ENCODE measurements at places on chromosomes 16 and 17.

DNA sequence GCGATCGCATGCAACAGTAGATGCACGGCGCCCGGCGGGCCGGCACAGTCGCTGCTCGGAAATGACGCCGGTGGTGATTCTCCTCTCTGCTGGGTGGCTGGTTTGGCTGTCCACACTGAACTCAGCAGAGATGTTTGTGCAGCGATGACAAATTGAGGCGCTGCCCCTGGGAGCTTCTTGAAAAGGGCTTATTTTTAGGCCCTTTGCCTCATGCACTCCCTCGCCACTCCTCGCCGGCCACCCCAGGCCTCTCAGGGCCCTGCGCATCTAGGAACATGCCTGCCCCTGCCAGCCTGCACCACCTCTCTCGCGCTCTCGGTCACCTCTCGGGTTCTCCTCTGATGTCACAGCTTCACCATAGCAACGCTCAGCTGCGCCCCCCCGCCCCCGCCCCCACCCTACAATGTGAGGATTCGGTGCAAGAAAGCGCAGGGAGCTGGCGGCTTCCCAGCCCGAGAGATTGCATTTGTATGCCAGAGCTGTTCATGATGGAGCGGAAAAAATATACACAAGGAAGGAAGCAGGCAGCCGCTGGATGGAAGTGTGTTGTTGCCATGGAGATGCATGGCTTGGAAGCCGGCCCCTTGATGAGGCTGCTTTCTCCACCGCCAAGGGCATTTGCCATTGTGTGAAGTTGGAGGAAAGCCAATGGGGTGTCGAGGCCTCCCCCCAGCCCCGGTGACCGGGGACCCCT lies 81.3 kb upstream of the PLCG2 start:
- no peak for DNase-seq

DNA sequence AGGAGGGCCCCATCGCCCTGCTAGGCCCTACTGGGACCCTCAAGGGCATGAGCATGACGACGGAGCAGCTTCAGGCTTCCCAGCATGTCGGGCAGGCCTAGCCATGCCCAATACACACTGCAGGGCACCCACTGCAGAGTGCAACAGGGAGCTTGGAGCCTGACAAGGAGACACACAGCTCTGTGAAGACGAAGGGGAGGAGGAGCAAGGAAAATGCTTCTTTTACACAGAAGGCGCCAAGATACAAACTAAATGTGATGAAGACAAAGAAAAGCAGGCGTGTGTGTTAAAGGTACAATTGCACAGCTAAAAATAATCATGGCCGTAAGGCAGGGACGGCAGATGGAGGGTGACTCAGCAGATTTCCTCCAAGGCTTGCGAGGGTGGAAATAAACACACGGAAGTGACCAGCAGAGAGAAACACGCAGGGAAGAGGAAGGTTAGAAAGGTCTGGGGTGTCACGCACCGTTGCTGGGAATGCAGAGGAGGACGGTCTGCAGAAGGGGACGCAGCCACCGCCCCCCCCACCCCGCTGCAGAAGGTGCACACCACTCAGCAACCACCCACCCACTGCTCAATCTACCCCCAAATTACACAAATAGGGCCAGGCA lies 108.5 kb downstream of the ZNF778 start:
- DNase-seq: no peak

DNA sequence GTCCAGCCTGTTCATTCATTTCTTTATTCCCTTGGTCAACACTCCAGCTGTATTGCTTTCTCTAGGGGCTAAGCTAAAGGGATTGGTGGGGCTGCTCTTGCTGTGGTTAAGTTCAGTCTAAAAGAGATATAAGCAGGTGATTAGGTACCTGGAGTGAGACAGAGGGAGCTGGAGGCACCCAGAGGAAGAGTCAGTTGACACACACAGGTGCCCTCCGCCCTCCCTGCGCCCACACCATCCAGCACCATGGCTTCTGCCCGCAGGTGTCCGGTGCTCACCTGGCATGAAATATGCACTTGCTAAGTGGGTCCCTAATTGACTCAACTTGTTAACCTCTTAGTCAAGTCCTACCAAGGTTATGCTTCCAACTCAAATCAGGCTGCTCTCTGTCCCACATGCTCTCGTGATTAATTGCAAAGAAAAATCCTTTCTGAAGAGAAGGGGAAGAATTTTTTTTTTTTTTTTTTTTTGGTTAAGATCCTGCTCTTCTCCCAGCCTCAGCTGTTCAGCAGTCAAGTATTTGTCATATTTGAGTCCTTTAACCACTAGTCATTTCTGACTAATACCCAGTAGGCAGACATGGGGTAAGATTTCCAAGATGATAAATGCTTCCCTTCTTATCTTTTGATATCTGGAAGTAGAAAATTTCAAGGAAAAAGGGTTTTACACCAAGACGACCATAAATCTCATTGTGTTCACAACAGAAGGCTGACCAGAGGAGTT lies 199.8 kb upstream of the WSCD1 start:
- DNase-seq: peak; percentile 79

DNA sequence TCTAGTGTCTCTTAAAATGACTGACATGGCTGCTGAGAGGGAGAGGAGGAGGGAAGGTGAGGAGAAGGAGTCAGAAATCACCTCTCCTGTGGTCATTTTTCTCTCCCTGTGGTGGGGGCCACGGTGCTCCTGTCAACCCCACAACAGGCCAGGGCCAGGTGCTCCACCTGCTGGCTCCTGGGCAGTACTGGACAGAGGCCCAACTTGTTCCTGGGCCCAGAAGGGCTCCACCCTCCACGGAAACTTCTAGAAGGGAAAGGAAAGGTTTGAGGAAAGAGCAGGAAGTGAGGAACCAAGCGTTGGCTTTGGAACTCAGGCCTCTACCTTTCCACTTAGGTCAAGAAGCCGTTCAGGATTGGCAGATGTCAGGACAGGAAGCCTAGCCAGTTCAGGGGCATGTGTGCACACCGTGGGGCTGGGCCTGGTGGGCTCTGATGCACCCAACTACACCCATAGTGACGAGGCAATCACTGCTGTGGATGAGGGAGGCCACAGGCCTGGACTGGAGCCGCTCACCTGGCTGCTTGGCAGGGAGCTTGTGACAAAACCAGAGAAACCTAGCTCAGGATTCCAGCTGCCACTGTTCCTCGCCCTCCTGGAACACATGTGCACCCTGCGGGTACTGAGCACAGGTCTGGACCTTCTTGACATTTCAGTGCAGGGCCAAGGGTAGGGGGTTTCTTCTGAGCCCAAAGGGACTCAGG lies 36.1 kb downstream of the WNT3 start:
- no peak for DNase-seq

GRCh38 chr17:63701456-63701820 lies 1.5 kb upstream of the LIMD2 start:
- no peak for DNase-seq

- no peak for DNase-seq
Measured at GRCh38 chr17:51951741-51952140, 206.8 kb downstream of the CA10 start.

- DNase-seq: no peak
Measured at GRCh38 chr16:31216422-31217135, at the start of gene PYDC1. Gene PYDC1 (minus strand): TSS chr16:31217135. CDS start chr16:31217028, 107 bp downstream.

DNA sequence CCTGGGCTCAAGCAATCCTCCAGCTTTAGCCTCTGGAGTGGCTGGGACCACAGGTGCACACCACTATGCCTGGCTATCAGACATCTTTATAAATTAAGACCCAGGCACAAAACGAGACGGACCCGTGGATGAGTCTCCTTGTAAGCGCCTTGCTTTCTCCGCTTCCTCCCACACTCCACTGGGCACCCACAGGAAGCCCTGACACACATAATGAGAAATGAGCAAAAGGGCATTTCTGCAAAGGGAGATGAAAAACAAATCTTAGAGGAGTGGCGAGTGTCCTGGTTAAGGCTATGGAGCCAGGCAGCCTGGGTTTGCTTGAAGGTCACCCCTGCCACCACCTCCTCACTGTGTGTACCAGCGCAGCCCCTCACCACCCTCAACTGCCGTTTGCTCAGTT lies 56.3 kb downstream of the XYLT1 start:
- no peak for DNase-seq

DNA sequence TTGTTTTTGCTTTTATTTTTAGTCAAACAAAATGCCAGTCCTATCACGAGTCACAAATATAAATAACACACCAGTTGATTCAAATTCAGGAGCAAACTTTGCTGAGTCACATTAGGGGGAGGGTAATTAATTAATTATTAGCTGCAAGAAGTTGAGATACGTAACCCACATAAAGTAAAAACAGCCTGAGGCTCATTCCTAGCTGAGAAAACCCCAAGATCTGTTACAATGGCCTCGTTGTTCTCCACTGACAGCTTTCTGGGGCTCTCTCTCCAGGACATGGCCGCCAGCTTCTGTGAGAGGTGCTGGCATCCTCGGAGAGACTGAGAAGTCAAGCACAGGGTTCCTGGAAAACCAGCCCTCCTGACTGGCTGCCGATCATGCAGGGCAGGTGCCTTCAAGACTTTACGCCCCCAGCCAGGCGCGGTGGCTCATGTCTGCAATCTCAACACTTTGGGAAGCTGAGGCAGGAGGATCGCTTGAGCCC lies 11.1 kb downstream of the RAB40B start:
- no peak for DNase-seq

GRCh38 chr16:78705694-78706093 lies 606.2 kb downstream of the WWOX start:
- DNase-seq: no peak

DNA sequence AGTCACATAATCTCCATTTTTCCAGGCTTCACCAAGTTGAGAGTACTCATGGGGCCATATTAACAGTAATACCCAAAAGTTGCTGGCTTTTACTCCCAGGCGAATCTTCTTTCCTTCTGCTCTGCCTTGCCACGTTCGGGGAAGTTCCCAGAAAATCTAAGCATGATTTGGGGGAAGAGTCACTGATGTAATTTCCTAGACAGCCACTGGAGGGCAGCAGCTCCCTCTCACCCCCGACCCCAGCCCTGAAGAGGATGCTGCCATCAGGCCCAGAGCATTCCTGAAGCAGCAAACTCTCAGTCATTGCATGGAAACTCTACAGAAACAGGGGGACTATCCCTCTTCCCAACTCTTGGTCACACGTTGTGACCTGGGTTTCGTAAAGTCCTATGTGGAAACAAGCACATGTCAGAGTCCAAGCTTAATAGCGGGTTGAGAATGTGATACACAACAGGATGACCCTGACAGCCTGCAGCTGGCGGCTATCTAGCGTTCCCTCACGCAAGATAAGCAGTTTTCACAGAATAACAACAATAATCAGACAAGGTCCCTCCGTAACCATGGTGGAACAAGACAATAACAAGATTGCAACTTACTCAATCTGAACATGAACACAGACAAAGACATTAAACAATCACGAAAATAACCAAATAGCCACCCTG lies 43.8 kb upstream of the DHX40 start:
- no peak for DNase-seq

DNA sequence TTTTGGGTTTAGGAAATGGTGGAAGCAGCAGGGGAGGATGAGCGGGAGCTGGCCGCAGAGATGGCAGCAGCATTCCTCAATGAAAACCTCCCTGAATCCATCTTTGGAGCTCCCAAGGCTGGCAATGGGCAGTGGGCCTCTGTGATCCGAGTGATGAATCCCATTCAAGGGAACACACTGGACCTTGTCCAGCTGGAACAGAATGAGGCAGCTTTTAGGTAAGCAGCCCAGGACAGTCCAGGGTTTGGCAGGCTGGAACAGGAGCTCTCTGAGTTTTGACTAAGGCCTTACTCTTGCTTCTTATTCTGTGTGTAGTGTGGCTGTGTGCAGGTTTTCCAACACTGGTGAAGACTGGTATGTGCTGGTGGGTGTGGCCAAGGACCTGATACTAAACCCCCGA lies 41.4 kb downstream of the SF3B3 start:
- no peak for DNase-seq

DNA sequence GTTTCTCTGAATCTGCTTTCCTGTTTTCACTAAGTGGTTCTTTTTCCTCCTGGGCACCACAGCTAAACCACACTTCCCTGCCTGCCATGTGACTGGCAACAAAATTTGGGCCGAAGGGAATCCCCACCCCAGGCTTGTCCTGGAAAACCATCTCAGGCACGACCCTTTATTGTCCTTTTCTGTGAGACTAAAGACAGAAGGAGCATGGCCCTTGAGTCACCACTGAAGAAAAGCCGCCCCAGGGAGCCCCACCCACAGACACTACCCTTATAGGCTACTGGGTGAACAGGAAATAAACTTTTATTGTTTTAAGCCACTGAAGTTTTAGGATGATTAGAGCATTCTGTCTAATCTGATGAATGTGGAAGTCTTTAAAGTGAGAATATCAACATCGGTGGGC lies 88.6 kb upstream of the BRD7 start:
- no peak for DNase-seq

DNA sequence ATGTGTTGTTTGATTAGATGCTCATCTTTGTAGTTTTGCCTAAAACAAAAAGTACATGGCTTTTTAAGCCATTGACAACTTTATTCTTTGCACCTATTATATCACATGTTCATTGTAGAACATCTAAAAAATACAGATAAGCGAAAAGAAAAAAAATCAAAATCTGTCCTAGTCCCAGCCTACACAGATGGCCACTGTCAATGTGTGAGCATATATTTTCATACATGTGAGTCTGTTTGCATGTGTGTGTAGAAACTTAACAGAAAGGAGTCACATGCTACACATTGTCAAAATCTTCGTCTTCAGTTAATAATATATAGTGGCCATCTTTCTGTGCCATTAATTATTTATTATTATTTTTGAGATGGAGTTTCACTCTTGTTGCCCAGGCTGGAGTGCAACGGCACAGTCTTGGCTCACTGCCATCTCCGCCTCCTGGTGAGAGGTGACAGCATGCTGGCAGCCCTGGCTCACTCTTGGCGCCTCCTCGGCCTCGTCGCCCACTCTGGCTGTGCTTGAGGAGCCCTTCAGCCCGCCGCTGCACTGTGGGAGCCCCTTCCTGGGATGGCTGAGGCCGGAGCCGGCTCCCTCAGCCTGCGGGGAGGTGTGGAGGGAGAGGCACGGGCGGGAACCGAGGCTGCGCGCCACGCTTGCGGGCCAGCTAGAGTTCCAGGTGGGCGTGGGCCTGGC lies 68.5 kb upstream of the AMZ2 start:
- peak; percentile 76 for DNase-seq

DNA sequence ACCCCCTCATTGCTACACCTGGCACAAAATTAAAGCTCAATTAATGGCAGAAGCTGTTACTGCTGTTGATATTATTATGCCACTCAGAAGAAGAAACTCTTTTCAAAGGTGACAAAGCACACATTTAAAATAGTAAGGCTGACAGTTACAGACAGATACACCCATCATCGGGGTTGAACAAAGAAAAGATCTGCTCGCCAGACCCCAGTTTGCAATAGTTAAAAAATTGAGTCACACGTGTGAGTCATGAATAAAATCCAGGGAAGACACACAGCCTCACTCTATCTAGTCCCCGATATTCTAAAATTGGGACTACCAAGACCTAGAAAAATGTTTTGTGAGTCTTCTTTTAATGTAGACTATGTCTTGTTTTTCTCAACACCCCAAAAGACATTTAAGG lies 330.0 kb upstream of the SOX9 start:
- DNase-seq: no peak

GRCh38 chr17:41734139-41734948 lies at the start of gene HAP1:
Gene HAP1 (minus strand): TSS chr17:41734643. CDS start chr17:41734634, 9 bp downstream.
- DNase-seq: no peak

DNA sequence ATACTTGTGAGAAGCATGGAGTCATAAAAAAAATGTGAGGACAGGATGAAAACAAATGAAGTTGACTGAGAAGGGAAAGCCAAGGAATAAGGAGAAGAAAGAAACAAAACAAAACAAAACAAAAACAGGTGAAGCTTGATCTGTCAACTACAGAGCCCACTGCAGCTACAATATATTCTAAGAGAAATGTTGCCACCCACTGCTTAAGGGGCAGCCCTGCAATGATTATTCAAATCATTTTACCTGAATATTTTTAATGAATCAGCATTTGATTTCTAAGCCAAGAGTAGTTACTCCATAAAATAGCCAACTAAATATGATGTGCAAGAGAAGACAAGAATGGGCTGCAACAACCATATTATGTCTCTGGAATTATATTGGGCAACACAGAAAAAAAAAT lies 252.0 kb upstream of the KIF2B start:
- no peak for DNase-seq

GRCh38 chr17:58665946-58666857 lies 25.6 kb downstream of the TEX14 start:
- no peak for DNase-seq

Measured in vagina (tissue), 2 donors.